Kidney (tissue), 22 donors: ENCODE measurements at places on chromosomes 16 and 17. TPM values are rescaled to one million over a fixed set of nuclear protein-coding genes. Genes with fewer than 3 reads are reported as not detected.

- no peak for DNase-seq
Observed at GRCh38 chr16:27199235-27199586, 4.1 kb upstream of the KDM8 start.

Gene CCL22
- 1.3 TPM for total RNA-seq

DNA sequence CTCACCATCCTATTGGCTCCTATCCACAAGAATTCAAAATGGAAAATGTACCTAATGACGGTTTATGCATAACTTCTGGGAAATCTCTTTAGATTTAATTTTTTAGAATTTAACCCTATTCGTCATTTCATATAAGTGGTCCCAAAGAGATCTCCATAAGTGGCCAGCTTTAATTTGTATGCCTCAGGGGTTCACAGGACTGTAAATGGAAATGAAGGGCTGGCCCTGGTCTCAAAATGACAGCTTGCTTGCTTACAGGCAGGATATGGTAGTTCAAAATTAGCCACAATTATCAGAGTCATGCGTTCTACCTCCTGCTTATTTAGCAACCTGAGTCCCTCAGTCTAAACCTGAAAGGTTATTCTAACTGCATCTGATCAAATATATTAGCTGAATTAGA, 6.6 kb upstream of the NACA2 start:
- no peak for DNase-seq

- peak; percentile 85 for DNase-seq
Observed at GRCh38 chr16:11254913-11255736, 879 bp downstream of the SOCS1 start.

Gene SEC14L1
- total RNA-seq = 157 TPM

GRCh38 chr16:49589544-49590031, 216.0 kb downstream of the C16orf78 start:
- DNase-seq = peak; percentile 51

GRCh38 chr17:3622977-3623594, 13.0 kb downstream of the SHPK start:
- DNase-seq = no peak

DNA sequence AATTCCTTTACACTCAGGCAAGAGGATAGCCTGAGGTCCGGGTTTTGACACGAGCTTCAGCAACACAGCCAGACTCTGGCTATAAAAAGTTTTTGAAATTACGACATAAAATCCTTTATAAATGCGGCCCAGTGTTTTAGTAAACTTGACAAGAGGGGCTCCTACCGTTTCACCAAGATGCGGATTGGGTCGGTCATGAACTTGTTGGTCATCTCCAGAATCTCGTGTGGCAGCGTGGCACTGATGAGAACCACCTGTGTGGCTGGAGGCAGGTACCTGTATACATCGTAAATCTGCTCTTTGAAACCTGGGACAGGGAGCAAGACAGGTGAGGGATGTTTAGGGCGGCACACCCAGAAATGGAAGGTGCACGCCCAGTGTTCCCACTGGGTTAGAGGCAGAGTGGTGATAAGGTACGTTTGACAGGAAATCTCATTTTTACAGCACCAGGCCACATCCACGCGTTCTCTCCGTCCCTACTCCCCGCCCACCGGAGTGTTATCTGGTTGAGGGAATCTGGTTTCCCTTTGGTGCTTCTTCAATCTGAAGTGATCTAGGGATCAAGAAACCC, 8.0 kb downstream of the EIF4A3 start:
- no peak for DNase-seq

- DNase-seq = peak; percentile 69
Observed at GRCh38 chr17:1736348-1737281, 6.1 kb upstream of the SERPINF2 start.

DNA sequence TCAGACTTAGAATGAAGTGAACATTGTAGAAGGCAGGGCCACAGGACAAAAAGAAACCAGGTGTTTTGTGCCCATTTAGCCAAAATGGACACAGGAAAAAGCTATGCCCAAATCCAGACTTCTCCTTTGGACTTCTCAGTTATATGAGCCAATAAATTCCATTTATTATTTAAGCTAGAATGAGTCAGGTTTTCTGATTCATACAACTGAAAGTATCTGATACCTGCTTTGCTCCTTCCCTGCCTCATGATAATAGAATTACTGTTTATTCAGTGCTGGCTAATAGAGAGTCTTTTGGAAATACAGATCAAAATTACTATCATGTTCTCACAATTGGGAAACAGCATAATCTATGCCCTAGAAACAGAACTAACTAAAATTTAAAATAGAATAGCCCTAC, 8.7 kb upstream of the CPD start:
- DNase-seq = no peak

Gene TTYH2
- total RNA-seq = 7.1 TPM

- no peak for DNase-seq
Observed at GRCh38 chr16:78942625-78943245, 657.8 kb downstream of the MAF start.

GRCh38 chr16:67805718-67806427, 487 bp downstream of the RANBP10 start:
- no peak for DNase-seq

DNA sequence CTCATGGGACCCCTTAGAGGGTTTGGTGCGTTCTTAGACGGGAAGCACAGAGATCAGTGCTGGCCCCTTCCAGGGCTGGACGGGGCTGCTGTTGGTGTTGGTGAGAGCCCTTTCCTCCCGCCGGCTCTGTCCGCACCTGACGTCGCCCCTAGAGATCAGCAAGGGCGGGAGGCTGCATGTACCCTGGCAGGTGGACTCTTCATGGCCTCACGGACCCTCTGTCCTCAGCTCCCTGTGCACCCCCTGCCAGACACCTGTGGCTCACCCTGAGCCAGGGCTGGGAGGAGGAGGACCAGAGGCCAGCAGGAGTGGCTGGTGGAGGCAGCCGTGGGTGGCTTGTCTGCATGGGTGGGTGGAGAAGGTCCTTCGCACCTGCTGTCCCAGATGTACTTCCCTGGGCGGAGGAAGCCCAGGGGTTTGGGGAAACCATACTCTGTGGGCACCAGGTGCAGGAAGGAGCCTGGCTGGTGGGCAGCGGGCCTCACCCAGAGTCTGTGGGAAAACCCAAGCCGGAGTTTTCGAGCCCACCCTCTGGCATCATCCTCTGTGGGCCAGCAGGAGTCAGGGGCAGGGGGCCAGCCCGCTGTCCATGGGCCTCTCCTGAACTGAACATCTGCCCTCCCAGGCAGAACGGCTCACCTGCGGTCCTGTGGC, 348.6 kb downstream of the SEC14L1 start:
- DNase-seq = peak; percentile 64

Gene HAS3
- 2.1 TPM for total RNA-seq

Gene STAT5A
- total RNA-seq = 47.9 TPM

- DNase-seq = peak; percentile 75
Observed at GRCh38 chr17:83009414-83010205, 69.8 kb upstream of the METRNL start.

Gene C16orf96
- total RNA-seq = 0.16 TPM

- DNase-seq = no peak
Observed at GRCh38 chr17:17035490-17035889, 6.8 kb upstream of the MPRIP start.

DNA sequence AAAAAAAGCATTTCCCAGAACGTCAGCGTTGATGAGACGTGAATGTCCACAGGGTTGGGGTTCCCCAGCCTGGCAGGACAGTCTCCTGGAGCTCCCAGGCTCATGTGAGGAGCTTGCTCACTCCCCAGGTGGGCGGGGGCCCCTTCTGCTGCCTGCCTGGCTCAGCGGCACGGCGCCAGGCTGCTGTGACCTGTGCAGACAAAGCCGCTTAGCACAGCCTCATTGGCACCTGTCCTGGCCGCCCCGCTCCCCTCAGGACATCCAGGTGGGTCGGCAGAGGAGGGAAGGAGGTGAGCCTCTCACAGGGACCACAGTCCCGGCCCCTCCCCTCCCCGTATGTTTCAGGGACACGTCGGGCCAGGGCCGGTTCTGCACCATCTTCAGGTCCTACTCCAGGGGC, 12.9 kb upstream of the WFIKKN1 start:
- DNase-seq = no peak

Gene MRC2
- 23.7 TPM for total RNA-seq

- no peak for DNase-seq
Observed at GRCh38 chr16:4684058-4684715, 9.2 kb upstream of the NUDT16L1 start.

GRCh38 chr17:50758989-50759544, 8.3 kb downstream of the ANKRD40CL start:
- DNase-seq = no peak

Gene VWA3A
- total RNA-seq = 0.76 TPM

GRCh38 chr17:39809221-39809620, 54.9 kb downstream of the IKZF3 start:
- no peak for DNase-seq

Gene SLC5A11
- total RNA-seq = 1.2 TPM

DNA sequence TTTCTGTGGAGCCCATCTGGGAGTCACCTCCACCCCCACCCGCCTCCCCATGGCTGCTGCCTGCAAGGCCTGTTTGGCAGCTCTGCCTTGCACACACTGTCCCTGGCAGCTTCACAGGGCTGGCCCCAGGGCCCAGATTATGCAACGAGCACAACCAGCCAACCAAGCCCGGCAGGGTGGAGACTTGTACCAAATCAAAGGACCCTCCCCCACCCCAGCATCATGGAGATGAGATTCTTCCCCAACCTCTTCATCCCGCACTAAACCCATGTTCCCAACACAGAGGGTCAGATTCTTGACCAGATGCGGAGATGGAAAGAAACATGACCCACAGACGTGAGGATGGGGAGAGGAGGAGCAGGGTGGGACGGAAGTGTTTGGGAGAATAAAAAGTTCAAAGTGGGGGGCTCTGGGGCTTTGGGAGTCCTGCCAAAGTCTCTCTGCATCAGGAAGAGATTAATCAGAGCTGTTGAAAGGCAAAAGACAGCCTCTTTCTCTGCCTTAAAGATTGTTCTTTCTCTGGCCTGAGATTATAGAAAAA, 3.8 kb downstream of the SMARCD2 start:
- DNase-seq = peak; percentile 86

DNA sequence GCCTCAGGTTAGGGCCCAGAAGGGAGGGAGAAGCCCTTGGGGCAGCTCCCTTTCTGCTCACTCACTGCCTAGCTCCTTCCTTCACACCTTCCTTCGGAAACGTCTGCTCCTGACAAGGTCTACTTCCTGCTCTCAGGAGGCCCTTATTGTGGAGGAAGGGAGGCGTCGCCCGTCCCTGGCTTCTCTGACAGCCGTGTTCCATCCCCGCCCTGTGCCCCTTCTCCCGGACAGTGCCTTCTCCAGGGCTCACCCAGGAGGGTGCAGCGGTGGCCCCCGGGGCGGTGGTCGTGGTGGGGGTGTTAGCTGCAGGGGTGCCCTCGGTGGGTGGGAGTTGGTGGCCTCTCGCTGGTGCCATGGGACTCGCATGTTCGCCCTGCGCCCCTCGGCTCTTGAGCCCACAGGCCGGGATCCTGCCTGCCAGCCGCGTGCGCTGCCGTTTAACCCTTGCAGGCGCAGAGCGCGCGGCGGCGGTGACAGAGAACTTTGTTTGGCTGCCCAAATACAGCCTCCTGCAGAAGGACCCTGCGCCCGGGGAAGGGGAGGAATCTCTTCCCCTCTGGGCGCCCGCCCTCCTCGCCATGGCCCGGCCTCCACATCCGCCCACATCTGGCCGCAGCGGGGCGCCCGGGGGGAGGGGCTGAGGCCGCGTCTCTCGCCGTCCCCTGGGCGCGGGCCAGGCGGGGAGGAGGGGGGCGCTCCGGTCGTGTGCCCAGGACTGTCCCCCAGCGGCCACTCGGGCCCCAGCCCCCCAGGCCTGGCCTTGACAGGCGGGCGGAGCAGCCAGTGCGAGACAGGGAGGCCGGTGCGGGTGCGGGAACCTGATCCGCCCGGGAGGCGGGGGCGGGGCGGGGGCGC, 231.9 kb downstream of the SEC14L1 start:
- DNase-seq = peak; percentile 96

DNA sequence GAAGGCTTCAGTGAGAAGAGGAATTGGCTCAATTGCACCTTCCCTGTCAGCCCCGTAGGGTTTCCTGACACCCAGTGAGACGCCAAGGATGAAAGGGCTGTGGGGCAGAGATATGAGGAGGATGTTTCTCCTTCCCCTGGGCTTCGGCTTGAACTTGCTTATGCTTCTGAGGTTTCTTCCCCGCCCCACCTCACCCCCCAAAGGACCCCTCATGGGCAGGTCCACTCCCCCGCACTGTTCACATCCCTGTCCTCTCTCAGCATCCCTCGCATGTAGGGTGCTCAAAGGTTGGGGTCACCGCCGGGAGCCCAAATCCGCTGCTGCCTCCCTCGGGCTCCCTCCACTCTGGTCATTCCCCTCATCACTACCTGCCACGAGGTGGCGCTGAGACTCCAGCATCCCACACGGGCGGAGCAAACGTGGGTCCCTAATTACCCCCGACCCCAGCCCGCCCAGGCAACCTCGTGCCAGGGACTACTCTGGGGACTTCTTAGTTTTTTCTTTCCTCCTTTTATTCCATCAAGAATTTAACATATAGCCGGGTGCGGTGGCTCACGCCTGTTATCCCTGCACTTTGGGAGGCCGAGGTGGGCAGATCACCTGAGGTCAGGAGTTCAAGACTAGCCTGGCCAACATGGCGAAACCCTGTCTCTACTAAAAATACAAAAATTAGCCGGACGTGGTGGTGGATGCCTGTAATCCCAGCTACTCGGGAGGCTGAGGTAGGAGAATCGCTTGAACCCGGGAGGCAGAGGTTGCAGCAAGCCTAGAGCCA, 3.3 kb upstream of the TRARG1 start:
- DNase-seq = no peak

Gene ANKFN1
- total RNA-seq = 0.19 TPM

- DNase-seq = no peak
Observed at GRCh38 chr17:57085448-57086068, 512 bp downstream of the AKAP1 start.

Gene CDH13
- total RNA-seq = 13.8 TPM

DNA sequence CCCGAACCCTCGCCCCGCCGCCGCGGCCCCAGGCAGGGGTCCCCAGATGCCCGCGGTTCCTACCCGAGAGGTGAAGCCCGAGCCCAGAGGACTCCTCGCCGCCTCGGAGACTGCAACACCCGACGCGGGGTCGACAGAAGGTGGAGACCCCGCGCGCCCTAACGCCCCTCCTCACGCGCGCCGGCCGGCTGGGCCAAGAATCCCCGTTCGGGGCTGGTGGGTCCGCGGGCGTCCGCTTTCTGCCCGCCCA, 515 bp downstream of the SUMO2 start:
- DNase-seq = peak; percentile 85

- DNase-seq = no peak
Observed at GRCh38 chr17:14091367-14091766, 22.1 kb downstream of the COX10 start.

Gene MYH3
- 2.9 TPM for total RNA-seq

DNA sequence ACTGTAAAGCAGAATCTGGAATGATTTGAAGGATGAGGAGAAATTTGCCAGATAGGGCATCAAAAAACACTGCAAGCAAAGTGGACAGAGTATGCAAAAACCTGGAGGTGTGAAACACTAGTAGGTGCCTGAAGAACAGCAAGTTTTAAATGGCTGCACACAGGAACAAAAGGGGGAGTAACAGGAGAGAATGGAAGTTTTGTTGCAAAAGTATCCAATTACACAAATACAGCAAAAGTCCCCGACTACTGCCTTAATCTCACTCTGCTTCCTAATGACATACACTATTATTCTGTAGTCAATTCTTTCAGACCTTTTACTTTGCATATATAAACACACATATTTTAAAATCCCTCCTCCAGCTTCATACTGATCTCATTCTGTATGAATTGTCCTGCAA, 1.5 kb downstream of the HEATR6 start:
- peak; percentile 39 for DNase-seq
